GM12891 (cell line): ENCODE measurements at places on chromosomes 16 and 17.
A peak's percentile ranks its signal among the peaks of the same experiment; 100 is the strongest.

- no peak for DNase-seq
These were observed 3.8 kb downstream of the HSDL1 start for GRCh38 chr16:84141143-84141670.

GRCh38 chr17:3688027-3688553 is 7.9 kb downstream of the P2RX5 start:
- no peak for DNase-seq

- DNase-seq = no peak
These were observed 74.1 kb upstream of the NKD1 start for GRCh38 chr16:50474138-50474537.

DNA sequence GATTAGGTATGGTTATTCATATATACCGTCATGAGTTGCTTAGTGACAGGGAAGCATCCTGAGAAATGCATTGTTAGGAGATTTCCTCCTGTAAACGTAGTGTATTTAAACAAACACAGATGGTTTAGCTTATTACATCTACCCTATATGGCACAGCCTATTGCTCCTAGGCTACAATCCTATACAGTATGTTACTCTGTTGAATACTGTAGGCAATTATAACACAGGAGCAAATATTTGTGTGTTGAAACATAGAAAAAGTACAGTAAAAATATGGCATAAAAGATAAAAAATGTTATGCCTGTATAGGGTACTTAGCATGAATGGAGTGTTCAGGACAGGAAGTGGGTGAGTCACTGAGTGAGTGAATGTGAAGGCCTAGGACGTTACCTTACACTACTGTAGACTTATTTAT is 157.7 kb downstream of the CDH11 start:
- DNase-seq = no peak

- peak; percentile 66 for DNase-seq
These were observed 15.4 kb upstream of the ZNF287 start for GRCh38 chr17:16584273-16584995.

- no peak for DNase-seq
These were observed 94.9 kb downstream of the CA4 start for GRCh38 chr17:60244656-60245055.

- DNase-seq = no peak
These were observed 56.9 kb downstream of the MARCHF10 start for GRCh38 chr17:62751060-62751691.
